CD4-positive, alpha-beta memory T cell (primary cell): ENCODE measurements at places on chromosomes 1 and 21.

GRCh38 chr21:45388611-45389296 lies 16.2 kb upstream of the COL18A1 start:
- DNase-seq = no peak

DNA sequence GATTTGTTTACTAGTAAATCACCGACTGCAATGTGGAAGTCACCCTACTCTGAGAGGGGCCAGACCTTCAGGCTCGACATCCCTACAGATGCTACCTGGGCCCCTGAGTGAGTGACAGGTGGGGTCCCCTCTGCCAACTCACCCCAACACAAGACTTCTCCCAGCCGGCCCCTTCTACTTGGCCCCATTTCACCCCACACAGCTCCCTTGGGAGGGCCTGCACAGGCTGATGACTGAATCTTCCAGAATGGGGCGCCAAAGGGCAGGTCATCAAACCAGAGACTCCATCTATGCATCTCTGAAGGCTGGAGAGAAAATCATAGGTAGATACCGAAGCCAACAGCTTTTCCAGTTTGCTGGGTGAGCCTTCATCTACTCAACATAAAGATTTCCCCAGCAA lies 9.4 kb upstream of the S100A8 start:
- no peak for DNase-seq

GRCh38 chr21:32599526-32599925 lies 12.7 kb downstream of the CFAP298 start:
- no peak for DNase-seq

DNA sequence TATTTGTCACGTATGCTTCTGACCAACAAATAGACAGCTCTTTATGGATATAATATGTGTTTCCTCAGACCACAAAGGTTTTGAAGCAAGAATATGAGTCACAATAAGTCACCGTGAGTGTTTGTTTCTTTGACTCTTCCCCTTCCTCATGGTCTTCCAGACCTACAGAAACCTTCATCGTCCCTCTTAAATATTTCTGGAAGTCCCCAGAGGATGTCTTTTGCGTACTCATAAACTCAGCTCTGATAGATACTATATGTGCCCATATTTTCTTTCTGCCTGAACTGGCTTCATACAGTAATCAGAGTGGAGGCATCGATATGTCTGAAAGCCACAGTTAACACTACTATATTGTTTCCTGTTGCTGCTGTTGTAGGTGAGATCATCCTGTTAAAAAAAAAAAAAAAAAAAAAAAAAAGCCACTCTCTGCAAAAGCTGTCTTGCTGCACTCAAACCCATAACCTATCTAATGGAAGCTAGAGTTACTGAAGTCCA lies 38.4 kb downstream of the ADAMTS1 start:
- DNase-seq = no peak

- DNase-seq = no peak
Measured at GRCh38 chr1:157004327-157004726, 41.2 kb downstream of the ARHGEF11 start.

DNA sequence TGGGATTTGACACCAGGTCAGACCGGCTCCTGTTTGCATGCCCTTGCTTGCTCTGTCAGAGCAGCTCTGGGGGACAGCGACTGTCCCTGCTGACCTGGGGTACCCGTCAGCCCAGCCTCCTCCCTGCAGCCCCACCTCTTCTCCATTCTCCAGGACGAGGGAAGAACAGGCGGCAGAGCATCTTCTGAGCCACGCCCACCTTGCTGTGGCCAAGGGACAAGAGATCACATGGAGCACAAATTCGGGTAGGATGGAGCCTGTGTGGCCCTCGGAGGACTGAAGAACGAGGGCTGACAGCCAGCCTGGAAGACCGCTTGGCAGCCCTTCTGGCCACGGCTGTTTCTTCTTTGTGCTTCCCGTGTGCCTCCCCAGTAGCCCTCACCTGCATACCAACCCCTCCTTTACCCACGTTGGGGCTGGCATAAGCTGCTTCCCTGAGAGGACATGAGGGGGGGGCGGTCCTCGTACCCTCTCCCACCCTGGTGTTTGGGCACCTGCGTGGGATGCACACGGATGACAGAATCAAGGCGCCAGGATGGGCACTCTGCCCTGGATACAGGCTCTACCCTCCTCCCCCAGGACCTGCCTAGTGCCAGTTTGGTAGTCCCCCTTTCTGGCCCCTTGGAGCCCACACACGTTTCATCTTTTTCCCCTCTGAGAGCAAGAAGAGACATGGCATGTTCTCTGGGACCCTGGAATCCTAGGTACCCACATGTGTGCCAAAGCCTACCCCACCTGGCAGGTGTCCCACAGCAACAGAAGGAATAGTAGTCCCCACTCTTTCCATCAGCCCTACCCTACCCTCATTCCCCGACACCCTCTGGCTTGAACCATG lies 26.9 kb downstream of the CDK18 start:
- DNase-seq = no peak

DNA sequence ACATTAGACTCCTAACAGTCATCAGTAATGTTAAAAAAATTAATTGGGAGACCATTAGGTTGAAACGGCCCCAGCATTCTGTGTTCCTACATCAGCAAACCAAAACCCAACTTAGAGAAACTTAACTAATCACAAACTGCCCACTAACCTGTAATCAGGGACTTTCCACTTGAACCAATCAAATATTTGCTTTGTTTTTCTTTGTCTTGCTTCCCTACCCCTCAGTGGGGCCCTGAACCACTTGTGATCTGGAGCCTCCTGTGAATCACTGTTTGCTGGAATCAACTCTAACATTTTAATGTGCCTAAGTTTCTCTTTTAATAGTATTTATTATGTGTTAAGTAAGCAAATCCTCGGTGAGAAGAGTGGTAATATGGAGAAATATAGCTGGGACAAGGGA lies 64.0 kb downstream of the ABCA4 start:
- no peak for DNase-seq

DNA sequence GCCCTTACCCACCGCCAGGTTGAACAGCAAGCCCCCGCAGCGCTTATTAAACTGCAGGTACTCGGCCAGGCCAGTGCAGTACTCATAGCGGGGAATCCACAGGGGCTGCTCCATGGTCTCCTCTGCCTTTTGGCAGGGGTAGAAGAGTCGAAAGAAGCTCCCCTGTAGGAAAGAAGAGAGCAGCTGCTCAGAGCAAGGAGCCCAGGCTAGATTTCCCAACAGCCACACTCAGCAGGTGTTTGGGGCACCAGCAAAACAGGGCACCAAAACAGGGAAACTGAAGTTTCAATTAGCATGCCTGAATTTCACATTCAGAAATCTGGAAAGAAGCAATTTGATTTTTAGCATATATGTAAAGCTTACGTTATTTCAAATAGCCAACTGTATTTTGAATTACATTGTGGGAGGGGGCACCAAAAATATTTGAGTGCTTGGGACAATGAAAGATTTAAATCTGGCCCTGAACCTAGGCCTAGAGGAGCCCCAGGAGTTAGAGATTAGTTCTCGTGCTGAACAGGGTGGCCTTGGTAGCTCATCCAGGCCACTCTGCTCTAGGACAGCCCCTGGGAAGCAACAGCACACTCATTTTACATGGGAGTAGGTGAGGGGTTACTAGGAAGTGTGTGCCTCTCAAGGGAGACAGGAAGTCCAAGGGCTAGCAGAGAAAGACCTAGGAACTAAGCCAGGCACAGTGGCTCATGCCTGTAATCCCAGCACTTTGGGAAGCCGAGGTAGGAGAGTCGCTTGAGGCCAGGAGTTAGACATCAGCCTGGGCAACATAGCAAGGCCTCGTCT lies 8.2 kb downstream of the PAFAH2 start:
- DNase-seq = no peak

DNA sequence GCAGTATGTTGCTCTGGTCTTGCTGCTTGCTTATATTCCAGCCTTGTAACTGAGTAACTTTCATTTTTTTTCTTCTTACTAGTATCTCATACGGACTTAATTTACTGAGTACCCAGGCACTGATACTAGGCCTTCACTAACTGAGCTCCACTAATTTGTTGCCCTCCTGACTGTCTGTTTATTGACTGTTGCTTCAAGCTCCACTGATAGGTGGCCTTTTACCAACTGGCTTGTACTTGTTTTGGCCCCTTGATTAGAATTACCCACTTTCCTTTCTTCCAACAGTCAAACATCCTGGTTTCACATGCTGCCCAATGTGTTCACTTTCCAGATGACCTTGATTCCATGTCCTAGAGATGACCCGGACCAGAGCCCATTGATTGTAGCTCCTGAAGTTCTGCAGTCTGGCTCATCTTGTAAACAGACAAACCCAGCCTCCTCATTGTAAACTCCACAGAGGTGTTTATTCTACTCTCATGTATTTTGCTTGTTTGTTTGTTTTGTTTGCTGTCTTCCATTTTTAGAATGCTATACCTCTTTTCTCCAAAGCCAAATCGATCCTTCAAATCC lies 27.7 kb downstream of the RGS1 start:
- no peak for DNase-seq

- no peak for DNase-seq
Measured at GRCh38 chr1:243471026-243471685, 215.3 kb downstream of the SDCCAG8 start.

DNA sequence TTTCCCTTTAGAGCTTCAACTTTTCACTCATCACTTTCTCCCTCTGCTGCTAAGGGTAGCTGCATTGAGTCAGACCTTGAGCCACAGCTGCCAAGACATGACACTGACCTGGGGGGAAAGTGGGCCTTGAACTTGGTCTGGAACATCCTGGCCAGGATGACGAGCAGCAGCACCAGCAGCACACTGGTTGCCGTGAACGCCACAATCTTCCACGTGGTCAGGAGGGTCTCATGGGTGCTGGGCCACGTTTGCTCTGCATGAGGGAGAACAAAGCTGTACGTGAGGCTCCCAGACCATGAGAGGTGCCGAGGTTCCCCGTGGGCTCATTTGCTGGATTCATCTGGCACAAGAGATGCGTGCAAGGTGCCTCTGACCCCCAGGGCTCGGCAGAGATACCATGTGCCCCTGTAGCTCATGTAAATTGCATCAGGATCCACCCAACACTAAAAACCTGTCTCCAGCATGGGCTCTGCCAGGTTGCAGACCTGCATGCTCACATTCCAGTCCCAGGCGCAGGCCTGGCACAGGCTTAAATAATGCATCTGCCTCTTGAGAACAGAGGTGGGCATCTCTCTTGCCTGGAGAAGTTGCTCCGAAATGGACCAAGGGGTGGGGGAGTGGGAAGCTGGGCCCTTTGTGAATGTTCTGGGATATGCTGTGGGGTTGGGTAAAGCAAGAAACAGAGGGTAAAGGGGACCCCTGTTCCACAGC lies 84.6 kb upstream of the TLR5 start:
- DNase-seq = no peak

DNA sequence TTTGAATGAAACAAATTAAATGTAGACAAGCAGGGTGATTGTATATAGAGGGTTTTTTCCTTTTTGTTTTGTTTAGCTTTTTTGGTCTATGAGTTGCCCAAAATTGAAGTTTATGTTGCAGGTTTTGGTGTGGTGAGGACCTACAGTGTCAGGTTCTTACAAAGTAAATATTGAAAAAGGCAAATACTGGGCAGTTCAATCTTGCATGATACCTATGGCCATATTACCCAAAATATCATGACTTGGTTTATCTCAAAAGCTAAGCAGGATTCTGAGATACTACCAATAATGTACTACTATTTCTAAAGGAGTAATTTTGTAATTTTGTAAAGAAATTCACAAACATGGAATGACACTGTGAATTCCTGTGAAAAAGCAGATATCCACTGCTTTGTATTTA lies 1.8 kb downstream of the DNAJB4 start:
- DNase-seq = no peak

DNA sequence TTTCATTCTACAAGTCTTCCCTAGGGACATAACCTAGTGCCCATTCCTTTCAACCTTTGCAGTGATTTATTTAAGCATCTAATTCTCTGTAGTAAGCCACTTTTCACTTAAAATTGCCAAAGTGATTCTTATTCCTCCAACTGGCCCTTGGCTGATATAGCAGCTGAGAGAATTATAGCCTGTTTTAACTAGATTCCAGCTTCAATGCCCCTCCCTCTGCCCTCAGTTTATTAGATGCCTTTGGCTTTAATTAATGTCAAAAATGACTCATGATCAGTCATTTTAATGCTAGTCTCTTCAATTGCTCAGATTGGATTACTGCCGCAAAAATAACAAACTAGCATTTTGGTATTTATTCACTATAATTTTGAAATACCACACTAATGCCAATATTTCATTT lies 145.4 kb upstream of the KCTD3 start:
- no peak for DNase-seq

- DNase-seq = no peak
Measured at GRCh38 chr1:18422954-18423353, 57.8 kb upstream of the KLHDC7A start.

GRCh38 chr21:42527489-42528158 lies 14.0 kb downstream of the SLC37A1 start:
- DNase-seq = peak; percentile 85
